SHP77 treated with DMSO at 0.1 percent for 48 hours (cell line): ENCODE measurements at places on chromosomes 3 and 15.

GRCh38 chr3:134211797-134212196 is 38.9 kb downstream of the RYK start:
- DNase-seq: peak; percentile 0

GRCh38 chr3:105277656-105278055 is 89.1 kb upstream of the ALCAM start:
- no peak for DNase-seq

GRCh38 chr3:140219923-140220452 is 285.0 kb downstream of the CLSTN2 start:
- no peak for DNase-seq

DNA sequence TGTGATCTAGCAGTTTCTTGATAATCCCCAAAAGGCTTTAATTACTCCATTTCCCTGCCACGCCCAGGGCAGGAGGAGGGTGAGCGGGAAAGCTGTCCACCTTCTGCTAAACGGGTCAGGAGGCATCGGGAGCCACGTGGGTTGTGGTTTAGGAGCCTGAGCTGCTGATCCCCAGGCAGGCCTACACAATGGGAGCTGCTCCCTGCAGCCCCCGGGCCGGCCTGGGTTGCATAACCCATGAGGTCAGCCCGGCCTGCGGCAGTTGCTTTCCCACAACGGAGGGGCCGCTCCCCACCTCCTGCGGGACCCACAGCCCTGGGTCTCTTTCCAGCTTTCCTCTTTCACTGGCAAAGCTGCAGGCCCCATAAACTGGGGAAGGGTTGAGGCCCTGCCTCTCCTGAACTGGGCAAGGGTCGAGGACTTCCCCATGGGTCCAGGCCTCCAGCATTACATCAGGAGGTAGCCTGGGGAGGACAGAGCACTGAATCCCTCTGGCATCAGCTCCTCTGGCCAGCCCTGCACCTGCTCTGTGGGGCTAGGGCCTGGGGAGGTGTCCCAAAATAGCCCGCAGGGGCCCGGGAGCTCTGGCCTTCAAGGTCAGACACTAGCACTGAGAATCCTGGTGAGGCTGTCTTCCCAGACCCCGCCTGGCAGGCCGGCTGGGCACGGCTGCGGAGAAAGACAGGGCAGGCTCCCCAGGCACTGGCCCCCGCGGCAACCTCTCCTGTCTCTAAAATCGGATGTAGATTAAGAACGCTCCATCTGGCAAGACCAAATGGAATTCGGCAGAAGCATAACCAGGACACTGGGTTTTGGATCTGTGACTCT is 47.3 kb downstream of the ZDHHC19 start:
- DNase-seq: no peak

DNA sequence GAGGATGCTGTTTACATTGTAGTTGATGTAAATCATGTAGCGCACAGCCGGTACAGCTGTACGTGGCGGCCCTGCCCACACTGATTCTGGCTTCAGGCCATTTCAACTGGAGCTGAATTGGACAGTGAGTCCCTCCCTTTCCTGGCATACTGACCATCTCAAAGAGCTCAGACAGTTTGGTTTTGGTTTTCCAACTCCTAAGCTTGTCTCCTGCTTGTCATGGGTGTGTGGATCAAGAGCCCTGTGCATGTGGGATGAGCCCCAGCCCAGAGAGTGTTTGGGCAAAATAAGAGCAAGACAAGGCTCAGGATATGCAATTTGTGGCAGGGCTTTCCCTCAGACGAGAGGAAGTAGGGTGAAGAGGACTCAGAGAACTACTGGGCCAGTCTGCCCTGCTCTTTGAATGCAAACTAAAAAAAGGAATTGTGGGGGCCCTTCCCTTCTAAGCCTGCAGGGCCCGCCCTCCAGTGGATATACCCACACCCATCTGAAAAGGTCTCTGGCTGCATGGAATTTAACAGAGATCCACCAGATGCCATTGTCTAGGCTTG is 13.3 kb downstream of the ITGA11 start:
- peak; percentile 13 for DNase-seq

DNA sequence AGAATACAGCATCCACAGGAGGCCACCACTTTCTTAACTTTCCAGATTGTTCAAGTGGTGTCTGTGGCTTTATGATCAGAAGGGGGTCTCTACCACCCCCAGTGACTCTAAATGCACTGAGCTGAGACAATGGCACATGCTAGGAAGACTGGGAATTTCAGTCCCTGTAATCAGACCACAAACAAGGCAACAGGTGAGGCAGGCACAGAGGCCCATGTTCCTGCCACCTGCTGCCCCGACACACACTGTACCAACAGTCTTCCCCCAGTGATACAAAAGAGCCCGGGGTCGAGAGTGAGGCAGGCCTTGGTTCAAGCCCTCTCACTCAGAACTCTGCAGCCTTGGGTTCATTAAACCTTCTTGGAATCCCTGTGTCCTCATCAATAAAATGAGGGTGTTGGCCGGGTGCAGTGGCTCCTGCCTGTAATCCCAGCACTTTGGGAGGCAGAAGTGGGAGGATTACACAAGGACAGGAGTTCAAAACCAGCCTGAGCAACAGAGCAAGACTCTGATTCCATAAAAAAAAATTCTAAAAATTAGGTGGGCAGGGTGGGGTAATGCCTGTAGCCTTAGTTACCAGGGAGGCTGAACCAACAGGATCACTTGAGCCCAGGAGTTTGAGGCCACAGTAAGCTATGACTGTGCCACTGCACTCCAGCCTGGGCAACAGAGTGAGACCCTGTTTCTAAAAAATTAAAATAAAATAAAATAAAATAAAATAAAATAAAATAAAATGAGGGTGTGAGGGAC is 55.8 kb downstream of the ADCY5 start:
- DNase-seq: no peak
